ENCODE measurements at places on chromosomes 5 and 9. TPM values are rescaled to one million over a fixed set of nuclear protein-coding genes. Genes with fewer than 3 reads are reported as not detected.

LOX gene
- not detected for total RNA-seq

C5orf52 gene
- not detected for total RNA-seq

NR6A1 gene
- 0.83 TPM for total RNA-seq

FOXI1 gene
- total RNA-seq: not detected

SLC6A18 gene
- not detected for total RNA-seq

ADGRV1 gene
- not detected for total RNA-seq

LCN10 gene
- 1.5 TPM for total RNA-seq

SNX24 gene
- total RNA-seq: 7.5 TPM

TTC23L gene
- total RNA-seq: not detected

UBE2QL1 gene
- not detected for total RNA-seq

GRIA1 gene
- not detected for total RNA-seq

ACTBL2 gene
- not detected for total RNA-seq

CARTPT gene
- total RNA-seq: not detected

MEF2C gene
- 0.02 TPM for total RNA-seq

GAS1 gene
- total RNA-seq: 0.31 TPM

STING1 gene
- total RNA-seq: 344 TPM

MELK gene
- total RNA-seq: 68.4 TPM

PCDHGB1 gene
- total RNA-seq: not detected

DNAI1 gene
- total RNA-seq: 0.19 TPM

GPR151 gene
- not detected for total RNA-seq

LIFR gene
- 0.05 TPM for total RNA-seq

ANGPTL2 gene
- not detected for total RNA-seq

PCDHGA6 gene
- total RNA-seq: 0.05 TPM

SPATA31A3 gene
- not detected for total RNA-seq

GPR107 gene
- total RNA-seq: 22.8 TPM

SVEP1 gene
- total RNA-seq: not detected

TNFSF15 gene
- total RNA-seq: 0.14 TPM

CXCL14 gene
- total RNA-seq: not detected

GARNL3 gene
- 3.5 TPM for total RNA-seq

ADRB2 gene
- 0.52 TPM for total RNA-seq

TAL2 gene
- not detected for total RNA-seq

SMIM27 gene
- total RNA-seq: 18.5 TPM

PDLIM4 gene
- total RNA-seq: not detected

SPINK13 gene
- total RNA-seq: not detected

TPM2 gene
- 3.9 TPM for total RNA-seq
